ENCODE measurements at places on chromosomes 11 and 22. TPM values are rescaled to one million over a fixed set of nuclear protein-coding genes. Genes with fewer than 3 reads are reported as not detected.

The C11orf91 gene
- total RNA-seq: 1.5 TPM

- H3K4me3 ChIP-seq: no peak overlapping the region
- peaks cover 5% of the 10 kb centered on the region for H3K27me3 ChIP-seq
- DNase-seq: no peak
- H3K36me3 ChIP-seq: no peaks in the 10 kb centered on the region
- no peaks in the 10 kb centered on the region for H3K4me1 ChIP-seq
Observed at GRCh38 chr22:25940479-25940878, 198.5 kb downstream of the MYO18B start.

- no peaks in the 10 kb centered on the region for H3K36me3 ChIP-seq
- H3K27ac ChIP-seq: no peak overlapping the region
- no peaks in the 10 kb centered on the region for H3K27me3 ChIP-seq
- DNase-seq: no peak
- no peak overlapping the region for H3K4me3 ChIP-seq
Observed at GRCh38 chr11:62497132-62497801, 49.3 kb downstream of the AHNAK start.

The RSF1 gene
- total RNA-seq: 62.5 TPM

The PRG2 gene
- not detected for total RNA-seq

GRCh38 chr11:86812322-86812670 lies 12.0 kb downstream of the PRSS23 start:
- no peaks in the 10 kb centered on the region for H3K4me1 ChIP-seq
- DNase-seq: no peak
- H3K36me3 ChIP-seq: no peaks in the 10 kb centered on the region
- no peak overlapping the region for H3K27ac ChIP-seq
- H3K4me3 ChIP-seq: no peak overlapping the region

DNA sequence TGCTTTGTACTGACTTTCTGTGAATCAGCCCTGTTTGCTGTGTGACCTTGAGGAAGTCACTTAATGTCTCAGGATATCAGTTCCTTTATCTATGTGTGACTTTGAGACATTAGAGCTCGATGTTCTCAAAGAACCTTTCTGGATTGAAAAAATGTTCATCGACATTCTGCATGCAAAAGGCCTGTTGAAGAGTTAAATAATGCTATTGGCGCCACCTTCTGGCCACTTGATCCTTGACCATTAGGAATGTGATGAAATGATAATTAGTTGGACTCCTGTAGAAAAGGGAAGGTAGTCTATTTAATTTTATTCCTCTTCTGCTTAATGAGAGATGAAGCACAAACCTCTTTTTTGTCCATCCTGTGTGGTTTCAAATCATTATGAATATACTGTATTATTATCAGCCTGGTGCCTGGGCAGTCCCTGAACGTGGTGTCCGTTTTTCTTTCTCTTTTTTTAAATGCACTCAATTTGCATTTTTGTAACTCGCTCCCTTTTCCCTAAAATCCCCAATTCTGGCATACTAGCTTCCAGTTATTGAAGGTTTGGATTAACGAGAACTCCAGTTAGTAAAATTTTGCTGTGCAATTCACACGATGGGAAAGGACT lies 20.7 kb downstream of the ELF5 start:
- H3K27ac ChIP-seq: no peak overlapping the region
- H3K27me3 ChIP-seq: no peaks in the 10 kb centered on the region

GRCh38 chr11:119100246-119100970 lies 1.2 kb downstream of the DPAGT1 start:
- H3K4me1 ChIP-seq: peaks cover 16% of the 10 kb centered on the region
- H3K27me3 ChIP-seq: no peaks in the 10 kb centered on the region
- DNase-seq: no peak
- H3K27ac ChIP-seq: no peak overlapping the region
- H3K36me3 ChIP-seq: peaks cover 22% of the 10 kb centered on the region

The OSM gene
- 1.6 TPM for total RNA-seq

DNA sequence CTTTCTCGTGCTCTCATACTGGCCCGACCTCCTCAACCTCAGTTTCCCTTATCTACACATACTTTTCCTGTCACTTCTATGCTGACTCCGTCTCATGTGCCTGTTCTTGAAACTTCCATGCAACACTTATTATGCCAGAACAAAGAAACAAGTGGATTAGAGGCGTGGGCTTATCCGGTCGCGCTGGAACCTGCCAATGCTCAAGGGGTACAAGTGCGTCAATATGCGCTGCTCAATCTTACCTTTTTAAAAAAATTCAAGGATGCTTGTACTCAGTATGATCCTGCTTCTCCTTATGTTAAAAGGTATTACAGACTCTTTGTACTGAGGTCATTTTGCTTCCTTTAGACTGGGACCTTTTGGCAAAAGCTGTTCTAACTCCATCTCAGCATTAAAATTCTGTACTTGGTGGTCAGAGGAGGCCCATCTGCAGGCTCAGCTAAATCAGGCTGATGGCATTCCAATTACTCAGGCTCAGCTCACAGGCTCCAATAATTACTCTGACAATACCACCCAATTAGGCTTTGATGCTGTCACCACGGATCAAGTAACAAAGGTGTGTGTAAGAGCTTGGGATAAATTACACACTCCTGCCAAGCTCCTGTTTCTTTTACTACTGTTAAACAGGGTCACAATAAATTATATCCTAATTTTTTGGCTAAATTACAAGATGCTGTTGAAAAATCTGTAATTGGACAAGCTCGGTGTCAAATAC lies 26.3 kb upstream of the ALDH3B2 start:
- H3K27ac ChIP-seq: no peak overlapping the region
- H3K36me3 ChIP-seq: no peaks in the 10 kb centered on the region
- no peak overlapping the region for H3K4me3 ChIP-seq
- no peaks in the 10 kb centered on the region for H3K4me1 ChIP-seq
- no peak for DNase-seq

DNA sequence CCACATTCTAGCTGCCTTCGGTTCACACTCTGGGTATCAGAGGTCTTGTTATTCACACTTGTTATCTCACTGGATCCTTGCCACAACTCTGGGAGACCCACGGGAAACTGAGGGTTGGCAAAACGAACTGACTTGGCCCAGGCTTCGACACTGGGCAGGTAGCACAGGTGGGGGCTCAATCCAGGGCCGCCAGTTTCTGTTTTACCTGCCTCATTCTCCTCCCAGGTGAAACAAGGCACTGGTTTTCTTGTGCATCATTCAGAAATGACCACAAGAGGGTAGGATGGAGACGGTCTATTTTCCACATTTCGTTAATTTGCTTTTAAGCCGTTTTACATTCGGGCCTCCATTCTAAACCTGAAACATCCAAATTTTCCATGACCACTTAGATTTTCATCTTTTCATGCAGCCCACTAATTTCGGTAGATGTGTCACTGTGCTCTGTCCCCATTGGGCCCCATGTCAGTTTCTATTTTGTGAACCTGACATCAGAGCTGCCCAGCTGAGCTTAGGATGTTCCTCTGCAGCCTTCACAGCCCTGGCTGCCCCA lies 108.1 kb downstream of the KIAA1671 start:
- H3K27me3 ChIP-seq: no peaks in the 10 kb centered on the region
- no peak for DNase-seq
- peaks cover 8% of the 10 kb centered on the region for H3K4me1 ChIP-seq
- H3K4me3 ChIP-seq: no peak overlapping the region
- no peaks in the 10 kb centered on the region for H3K36me3 ChIP-seq

DNA sequence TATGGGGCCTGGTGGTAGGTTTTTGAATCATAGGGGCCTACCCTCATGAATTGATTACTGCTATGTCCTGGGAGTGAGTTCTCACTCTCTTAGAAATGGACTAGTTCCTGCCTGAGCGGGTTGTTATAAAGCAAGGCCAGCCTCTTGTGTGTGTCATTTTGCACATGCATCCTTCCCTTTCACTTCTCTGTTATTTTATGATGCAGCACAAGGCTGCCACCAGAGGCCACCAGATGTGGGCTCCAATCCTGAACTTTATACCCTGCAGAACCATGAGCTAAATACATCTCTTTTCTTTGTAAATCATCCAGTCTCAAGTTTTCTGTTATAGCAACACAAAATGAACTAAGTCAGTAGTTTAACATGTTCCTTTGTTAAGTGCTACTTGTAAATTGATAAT lies 251.4 kb downstream of the BLID start:
- no peaks in the 10 kb centered on the region for H3K4me1 ChIP-seq
- no peak overlapping the region for H3K4me3 ChIP-seq
- no peaks in the 10 kb centered on the region for H3K27me3 ChIP-seq
- H3K36me3 ChIP-seq: no peaks in the 10 kb centered on the region

DNA sequence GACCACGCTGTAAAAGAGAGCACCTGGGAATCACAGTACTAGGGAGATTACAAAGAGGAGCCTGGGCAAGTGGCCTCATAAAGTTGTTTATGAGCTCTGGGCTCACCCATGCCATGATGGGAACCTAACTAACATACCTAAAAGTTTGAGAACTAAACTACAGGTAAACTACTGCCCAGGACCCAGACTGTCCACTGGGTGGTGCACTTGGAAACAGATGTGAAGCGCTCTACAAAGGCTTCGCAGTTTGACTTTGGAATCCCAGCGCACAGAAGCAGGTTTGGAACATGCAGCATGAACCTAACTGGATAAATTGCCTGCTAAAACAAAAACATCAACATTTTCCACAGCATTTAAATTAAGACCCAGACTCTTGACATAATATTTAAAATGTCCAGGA lies 418.6 kb downstream of the FAM181B start:
- H3K27ac ChIP-seq: no peak overlapping the region
- no peaks in the 10 kb centered on the region for H3K4me1 ChIP-seq
- DNase-seq: no peak

DNA sequence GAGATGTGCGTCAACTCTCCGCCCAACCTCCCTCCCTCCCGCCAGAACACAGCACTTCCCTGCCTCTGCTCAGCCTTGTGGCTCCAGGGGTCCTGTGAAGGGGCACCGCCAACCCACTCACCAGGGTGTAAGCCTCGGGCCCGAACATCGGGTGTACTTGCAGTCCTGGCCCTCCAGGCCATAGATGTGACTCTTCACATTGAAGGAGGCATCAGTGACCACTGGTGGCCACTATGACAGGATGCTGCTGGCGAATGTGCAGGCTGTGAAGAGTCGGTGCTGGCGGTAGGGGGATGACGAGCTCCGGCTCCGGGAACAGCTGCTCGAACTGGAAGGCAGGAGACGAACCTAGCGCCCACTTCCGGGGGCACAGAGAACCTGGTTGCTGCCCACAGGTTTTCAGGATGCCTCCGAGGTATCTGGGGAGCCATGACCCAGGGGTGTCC lies 97.4 kb downstream of the MED15 start:
- no peaks in the 10 kb centered on the region for H3K4me1 ChIP-seq
- no peaks in the 10 kb centered on the region for H3K36me3 ChIP-seq
- no peak overlapping the region for H3K27ac ChIP-seq
- no peaks in the 10 kb centered on the region for H3K27me3 ChIP-seq
- no peak overlapping the region for H3K4me3 ChIP-seq
- no peak for DNase-seq

Measured in upper lobe of right lung (tissue), 1 donor.